NCI-H2107 (cell line): ENCODE measurements at places on chromosomes 2 and 18.
A peak's percentile ranks its signal among the peaks of the same experiment; 100 is the strongest.

DNA sequence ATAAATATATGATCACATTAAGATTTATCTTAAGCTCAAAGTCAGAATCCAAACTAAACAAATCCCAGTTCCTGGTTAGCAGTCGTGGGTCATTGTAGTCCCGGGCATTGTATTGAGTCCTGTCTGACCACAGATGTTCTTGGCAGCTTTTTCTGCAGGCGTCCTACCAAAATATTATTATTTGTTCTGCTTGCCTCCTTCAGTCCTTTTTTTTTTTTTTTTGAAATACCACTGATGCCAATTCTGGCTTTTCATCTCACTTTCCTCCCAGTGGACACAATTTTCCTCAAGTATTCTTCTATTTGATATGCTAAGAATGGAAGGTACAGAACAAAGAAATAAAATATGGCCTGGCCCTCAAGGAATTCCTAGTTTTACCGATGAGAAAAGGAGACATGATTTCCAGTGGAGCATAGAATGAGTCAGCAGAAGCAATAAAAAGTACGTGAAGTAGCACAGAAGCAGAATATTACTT is 151.6 kb downstream of the CSRNP3 start:
- DNase-seq, result no peak

DNA sequence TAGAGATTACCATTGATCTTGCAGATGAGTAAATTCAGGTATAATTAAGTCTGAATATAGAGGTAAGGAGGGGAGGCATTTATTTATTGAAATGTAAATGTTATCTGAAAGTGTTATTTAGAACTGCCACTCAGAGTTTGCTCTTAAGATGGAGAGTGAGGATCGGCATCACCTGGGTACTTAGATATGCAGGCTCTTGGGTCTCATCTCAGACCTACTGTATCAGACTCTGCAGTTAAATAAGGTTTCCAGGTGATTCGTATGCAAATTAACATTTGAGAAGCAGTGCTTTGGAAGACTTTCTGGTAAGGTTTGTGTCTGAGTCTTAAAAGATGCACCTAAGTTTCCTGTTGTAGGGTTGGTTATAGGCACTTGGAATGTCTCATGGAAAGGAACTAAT is 9.2 kb downstream of the HTR2B start:
- no peak for DNase-seq

GRCh38 chr2:218043701-218044109 is 25.3 kb upstream of the RUFY4 start:
- no peak for DNase-seq

DNA sequence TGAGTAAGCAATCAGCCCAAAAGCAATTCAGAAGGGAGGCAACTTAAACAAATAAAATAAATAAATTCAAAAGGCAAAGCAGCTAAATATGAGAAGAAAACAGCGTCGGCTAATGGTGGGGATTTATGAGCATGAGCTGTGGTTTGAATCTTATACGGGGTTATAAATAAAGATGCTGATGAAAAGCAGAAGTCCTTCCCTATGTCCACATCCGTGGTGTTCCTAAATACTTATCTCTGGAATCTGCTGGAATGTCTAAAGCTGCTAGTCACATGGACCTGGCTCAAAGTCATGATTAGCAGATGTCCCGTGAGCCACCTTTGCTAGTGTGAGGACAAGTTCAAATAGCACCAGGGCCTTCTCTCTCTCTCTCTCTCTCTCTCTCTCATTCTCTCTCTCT is 33.8 kb downstream of the SMIM21 start:
- no peak for DNase-seq

GRCh38 chr2:170744248-170745002 is 25.8 kb upstream of the ERICH2 start:
- DNase-seq, result no peak

DNA sequence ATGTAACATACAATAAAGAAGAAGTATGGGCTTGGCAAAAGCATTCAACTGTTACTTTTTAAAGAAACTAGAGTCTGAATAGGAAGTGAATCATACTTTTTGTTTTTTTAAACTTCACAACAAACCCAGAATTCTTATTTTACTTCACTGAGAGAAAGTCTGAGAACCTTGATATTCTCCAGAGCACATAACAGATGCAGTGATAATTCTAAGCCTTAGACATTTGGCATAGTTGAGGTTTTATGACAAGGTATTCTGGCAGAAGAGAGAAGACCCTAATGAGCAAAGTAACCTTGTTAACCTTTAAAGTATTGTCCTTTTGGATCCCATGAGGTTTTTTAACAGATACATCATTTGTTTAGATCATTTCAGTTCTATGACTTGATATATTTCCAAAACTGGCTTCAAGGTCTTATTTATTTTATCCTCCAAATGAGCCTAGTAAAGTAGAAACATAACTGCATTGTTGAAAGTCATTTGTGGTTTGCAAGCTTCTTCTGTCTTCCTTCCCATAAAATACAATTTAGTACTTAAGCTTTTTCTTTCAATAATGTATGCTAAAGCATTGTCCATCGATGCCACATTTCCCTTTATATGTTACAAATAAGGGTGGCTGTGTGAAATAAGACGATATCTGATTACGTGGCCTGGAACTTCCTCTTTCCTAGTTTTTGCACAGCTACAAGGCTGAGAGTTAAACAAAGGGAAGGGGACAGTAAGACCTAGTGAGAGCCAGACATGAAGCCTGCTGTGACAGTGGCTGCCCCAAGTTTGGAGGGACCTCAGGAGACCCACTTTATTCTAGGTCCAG is 86.1 kb upstream of the ITPRID2 start:
- DNase-seq, result no peak

DNA sequence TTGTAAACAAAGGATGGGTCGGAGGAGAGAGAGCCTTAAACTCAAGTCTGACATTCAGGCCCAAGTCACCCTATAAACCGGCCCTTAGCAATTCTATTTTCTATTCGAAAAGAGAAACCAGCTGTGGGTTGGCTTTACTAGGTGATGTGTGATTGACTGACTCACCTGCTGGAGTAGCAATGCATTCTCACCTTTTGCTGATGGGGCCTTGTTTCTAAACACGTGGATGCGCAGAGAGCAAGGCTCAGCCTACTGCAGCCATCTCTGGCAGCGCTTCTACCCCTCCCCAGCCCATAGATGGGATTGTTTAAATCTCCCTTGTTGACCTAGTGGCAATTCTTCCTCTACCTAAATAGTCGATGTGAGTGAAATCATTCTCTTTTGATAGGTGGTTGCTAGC is 138.5 kb downstream of the MEIS1 start:
- DNase-seq, result no peak

- DNase-seq, result no peak
These were observed 262.6 kb upstream of the DCC start for GRCh38 chr18:52077251-52077983.

DNA sequence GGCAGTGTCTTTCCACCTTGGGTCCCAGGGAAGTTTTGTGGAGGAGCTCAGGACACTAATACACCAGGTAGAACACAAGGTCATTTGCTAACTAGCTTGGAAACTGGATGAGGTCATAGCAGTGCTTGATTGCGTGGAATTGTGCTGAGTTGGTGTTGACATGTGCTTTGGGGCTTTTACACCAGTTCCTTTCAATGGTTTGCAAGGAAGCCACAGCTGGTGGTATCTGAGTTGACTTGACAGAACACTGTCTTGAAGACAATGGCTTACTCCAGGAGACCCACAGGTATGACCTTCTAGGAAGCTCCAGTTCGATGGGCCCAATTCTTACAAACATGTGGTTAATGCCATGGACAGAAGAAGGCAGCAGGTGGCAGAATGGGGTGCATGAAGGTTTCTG is 5.9 kb downstream of the CTLA4 start:
- no peak for DNase-seq

DNA sequence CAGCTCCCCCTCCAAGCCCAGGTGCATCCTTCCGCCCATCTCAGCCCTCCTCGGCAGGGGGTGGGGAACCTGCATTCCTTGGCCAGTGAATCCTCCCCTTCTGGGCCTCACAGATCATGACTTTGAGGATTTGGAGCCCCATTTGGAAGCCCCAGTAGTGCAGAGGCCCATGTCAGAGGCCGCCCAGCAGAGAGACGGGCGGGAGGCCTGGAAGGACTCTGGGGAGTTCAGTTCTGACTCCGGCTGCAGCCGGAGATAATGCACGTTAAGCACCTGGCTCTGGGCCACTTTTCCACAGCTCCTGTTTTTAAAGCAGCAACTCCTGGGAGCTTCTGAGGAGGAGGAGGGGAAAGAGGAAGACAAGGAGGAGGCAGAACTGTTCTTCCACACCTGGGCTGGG is 14.9 kb downstream of the ATOH8 start:
- peak; percentile 51 for DNase-seq

DNA sequence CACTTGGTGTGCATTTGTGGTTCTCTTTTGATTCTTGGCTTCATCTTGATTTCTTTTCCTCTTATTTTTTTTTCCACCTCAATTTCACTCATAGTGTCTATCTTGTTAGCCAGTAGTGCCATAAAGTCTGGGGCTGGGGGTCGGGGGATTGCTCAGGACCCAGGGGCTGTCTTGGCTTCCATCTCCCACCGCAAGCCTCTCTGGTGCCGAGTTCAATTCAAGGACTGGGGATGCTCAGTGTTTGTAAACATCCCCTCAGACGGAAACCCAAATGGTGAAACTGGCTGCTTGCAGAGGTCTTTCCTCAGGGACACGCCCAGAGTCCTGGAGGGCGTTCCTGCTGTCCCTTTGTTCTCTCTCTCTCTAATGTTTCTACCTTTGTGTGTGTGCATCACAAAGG is 173.3 kb downstream of the TWIST2 start:
- no peak for DNase-seq

DNA sequence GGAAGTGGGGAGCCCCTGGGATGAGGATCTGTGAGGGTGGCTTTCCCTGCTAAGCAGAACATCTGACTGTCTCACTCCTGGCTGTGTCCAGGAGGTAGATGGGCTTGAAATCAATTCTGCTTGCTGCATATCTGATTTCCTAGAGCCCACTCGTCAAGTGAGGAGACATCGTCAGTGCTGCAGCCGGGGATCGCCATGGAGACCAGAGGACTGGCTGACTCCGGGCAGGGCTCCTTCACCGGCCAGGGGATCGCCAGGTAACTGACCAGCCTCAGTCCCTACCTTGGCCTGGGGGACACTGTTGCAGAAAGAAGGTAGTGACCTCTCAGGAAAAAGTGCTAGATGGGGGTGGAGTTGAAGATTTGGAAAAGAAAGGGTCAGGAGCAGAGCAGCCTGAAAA is 31.3 kb downstream of the CNGA3 start:
- no peak for DNase-seq

- no peak for DNase-seq
These were observed 14.1 kb upstream of the MTIF2 start for GRCh38 chr2:55283083-55283482.

- no peak for DNase-seq
These were observed 430.6 kb upstream of the ID2 start for GRCh38 chr2:8251291-8251690.

- DNase-seq, result no peak
These were observed 998 bp downstream of the RNF149 start for GRCh38 chr2:101307503-101307902.

- no peak for DNase-seq
These were observed 1387.1 kb upstream of the TMEFF2 start for GRCh38 chr2:193581807-193582206.

DNA sequence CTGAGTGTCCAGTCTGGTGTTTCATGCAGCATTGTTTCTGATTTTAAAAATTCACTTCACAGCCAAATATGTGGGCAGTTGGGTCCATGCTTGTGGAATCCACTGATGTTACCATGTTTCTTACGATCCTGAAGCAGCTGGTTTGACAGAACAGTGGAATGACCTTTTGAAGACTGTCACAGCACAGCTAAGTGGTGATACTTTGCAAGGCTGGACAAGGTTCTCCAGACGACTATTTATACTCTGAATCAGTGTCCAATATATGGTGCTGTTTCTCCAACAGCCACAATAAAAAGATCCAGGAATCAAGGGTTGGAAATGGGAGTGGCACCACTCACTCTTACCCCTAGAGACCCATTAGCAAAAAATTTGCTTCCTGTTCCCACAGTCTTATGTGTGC is 577.4 kb upstream of the RAB6C start:
- DNase-seq, result no peak

- DNase-seq, result no peak
These were observed 56.1 kb downstream of the PLEKHM3 start for GRCh38 chr2:207969249-207969648.
